ENCODE measurements at places on chromosomes 3 and 15. TPM values are rescaled to one million over a fixed set of nuclear protein-coding genes. Genes with fewer than 3 reads are reported as not detected.

Gene AGBL1
- 0.05 TPM for polyA plus RNA-seq

Gene COX17
- 31.7 TPM for polyA plus RNA-seq

Gene SAMMSON
- 0.19 TPM for polyA plus RNA-seq

Gene C15orf40
- 22.8 TPM for polyA plus RNA-seq

Gene PLSCR5
- polyA plus RNA-seq, result 0.17 TPM

Gene ZNF621
- polyA plus RNA-seq, result 36.8 TPM

Gene CMTM6
- 79.6 TPM for polyA plus RNA-seq

Gene APOD
- 3.5 TPM for polyA plus RNA-seq

Gene CEMIP
- 13.7 TPM for polyA plus RNA-seq

Gene ARHGEF26
- 23.6 TPM for polyA plus RNA-seq

Gene PRRT3
- 3.9 TPM for polyA plus RNA-seq

Gene LYZL4
- polyA plus RNA-seq, result not detected

Gene UNC13C
- polyA plus RNA-seq, result 10.0 TPM

Gene PRKAR2A
- 25.7 TPM for polyA plus RNA-seq

Gene GRM2
- 1.1 TPM for polyA plus RNA-seq

Gene BCL2A1
- 0.80 TPM for polyA plus RNA-seq

Gene SCAP
- polyA plus RNA-seq, result 59.7 TPM

Gene KNG1
- polyA plus RNA-seq, result not detected

Gene ZMYND10
- 16.0 TPM for polyA plus RNA-seq

Gene ADGRG7
- not detected for polyA plus RNA-seq

Gene CPLX3
- not detected for polyA plus RNA-seq

Gene CFAP100
- polyA plus RNA-seq, result 5.7 TPM

Gene SEC62
- polyA plus RNA-seq, result 110 TPM

Gene TMOD2
- 6.7 TPM for polyA plus RNA-seq

Gene GPR87
- not detected for polyA plus RNA-seq

Gene TMC3
- polyA plus RNA-seq, result 0.26 TPM

Gene ST8SIA2
- 5.0 TPM for polyA plus RNA-seq

Gene SLC2A2
- not detected for polyA plus RNA-seq

Gene AGTR1
- 22.3 TPM for polyA plus RNA-seq

Gene CHSY1
- 53.6 TPM for polyA plus RNA-seq

Gene PRC1
- 58.7 TPM for polyA plus RNA-seq

Gene GOLGA8K
- polyA plus RNA-seq, result 3.5 TPM

Gene XRN1
- polyA plus RNA-seq, result 41.9 TPM

Gene STRC
- polyA plus RNA-seq, result 0.75 TPM

Gene WDR73
- 42.9 TPM for polyA plus RNA-seq
